ENCODE measurements at places on chromosomes 6 and 20.

DNA sequence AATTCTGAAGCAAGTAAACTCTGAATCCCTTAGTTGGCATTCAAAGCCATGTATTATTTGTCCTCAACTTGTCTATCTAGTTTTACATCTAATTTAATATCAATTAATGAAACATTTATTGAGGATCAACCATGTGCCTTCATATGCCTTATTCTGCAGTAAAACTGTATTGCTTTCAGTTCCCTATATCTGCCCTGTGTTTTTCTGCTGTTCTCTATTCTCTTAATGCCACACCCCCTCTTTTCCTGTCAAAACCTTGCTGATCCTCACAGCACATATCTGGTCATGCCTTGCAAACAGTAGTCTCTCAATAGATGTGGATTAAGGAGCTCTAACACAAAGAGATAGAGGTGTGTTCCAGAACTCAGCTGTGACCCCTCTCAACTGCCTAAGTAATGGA, 2.0 kb downstream of the FIG4 start:
- DNase-seq = no peak

GRCh38 chr6:125170376-125170775, 16.8 kb downstream of the TPD52L1 start:
- no peak for DNase-seq

- DNase-seq = no peak
Measured at GRCh38 chr6:147834084-147834776, 325.7 kb downstream of the SAMD5 start.

- no peak for DNase-seq
Measured at GRCh38 chr20:61448386-61448785, 196.3 kb downstream of the CDH4 start.

DNA sequence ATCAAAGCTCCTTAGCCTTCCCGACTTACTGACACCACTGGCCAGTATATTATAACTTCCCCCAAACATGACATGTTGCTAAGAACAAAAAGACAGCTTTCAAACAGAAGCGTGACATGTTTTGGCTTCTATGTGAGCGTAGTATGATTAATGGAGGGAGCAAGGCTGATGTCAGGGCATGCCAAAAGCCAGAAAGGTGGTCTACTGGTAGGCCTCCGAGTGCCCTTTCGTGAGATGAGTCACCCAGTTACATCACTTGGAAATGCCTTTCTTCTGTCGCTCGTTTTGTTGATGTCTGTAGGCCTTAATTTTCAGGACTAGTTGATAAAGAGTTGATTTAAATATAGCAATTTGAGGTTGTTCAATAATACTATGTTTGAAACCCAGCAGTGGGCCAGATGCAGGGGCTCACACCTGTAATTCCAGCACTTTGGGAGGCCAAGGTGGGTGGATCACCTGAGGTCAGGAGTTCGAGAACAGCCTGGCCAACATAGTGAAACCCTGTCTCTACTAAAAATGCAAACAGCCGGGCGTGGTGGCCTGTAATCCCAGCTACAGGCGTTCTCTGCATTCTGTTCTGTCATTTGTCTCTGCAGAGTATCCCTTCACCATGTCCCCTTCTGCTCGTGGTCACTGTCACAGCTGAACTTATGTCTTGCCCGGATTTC, 53.3 kb downstream of the CNKSR3 start:
- no peak for DNase-seq

- DNase-seq = no peak
Measured at GRCh38 chr6:89458704-89459103, 25.8 kb downstream of the ANKRD6 start.

DNA sequence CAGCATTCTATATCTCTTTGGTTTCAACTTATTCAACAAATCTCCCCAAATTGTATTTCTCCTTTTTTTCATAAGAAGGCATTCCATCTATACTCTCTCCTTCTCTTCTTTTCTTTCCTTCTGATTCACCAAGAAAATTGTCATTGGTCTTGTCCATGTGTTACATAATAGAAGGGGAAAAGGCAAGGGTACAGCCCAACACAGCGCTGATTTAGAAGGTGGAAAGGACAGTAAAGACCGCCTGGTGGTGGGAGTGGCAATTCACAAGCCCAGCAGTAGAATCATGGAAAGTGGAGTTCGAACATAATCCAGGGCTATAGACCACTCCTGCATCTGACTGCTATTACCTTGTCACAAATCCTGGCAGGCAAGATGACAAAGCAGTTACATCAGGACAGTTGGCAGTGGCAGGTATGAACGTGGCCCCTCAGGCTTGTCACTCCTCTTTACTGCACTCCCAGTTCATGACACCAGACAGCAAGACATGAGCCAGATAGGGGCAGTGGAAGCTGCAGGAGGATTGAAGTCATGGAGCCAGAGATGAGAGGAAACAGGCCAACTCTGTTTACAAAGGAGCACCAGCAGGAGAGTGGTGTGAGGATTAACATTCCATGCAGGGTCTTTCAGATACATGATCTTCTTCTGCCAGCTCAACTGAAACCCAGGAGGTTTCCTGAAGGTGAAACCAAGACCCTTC, 2.1 kb upstream of the TNFAIP3 start:
- no peak for DNase-seq

DNA sequence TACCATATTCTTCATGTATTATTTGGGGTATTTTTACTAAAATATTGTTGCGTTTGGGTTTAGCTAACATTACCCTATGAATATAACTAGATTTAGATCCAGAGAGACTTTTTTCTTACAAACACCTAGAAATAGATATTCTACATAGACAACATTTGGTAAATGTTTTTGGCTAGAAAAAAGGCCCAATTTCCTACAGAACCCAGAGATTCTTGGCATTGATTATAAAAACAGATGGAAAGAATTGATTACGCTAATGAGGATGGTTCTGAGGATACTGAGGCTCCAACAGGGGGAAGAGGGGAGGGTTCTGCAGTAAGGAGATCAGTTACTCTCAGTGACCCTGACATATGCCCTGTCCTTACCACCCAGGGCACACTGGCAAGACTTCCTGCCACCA, 123.2 kb downstream of the IPCEF1 start:
- DNase-seq = no peak

DNA sequence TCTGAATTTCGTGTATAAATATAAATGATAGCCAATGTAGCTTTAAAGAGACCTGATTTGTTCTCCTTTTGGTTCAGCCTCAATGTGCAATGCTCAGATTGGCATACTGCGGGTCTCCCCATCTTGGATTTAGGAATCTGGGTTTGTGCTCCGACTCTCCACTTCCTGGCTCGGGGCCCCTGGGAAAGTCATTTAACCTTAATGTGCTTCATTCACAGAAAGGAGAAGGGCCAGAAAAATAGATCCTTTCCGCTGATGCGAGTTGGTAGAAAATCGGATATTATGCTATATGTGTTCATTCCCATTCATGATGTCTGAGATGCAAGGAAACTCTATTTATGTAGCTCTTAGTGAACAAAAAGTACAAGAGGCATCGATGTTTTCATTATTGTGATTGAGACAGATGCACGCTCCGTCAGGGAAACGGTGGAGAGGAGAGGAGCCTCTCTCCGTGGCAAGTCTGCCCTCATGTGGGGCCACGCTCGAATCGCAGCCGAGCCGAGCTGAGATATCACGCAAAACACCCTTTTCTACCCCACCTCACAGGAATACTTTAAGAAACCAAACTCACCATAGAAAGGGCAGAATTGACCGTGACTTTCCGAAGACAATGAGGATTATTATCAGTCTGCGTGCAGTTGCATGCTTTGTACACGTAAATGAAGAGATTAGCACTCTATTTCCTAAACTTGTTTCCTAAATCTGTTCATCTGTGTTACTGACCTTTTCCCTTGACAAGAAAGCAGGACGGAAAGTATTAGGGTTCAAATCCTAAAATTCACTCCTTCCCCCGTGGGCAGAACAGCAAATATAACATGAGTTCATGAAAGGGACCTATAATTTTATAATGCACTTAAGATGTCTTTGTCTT, 136.6 kb downstream of the COL9A1 start:
- no peak for DNase-seq

DNA sequence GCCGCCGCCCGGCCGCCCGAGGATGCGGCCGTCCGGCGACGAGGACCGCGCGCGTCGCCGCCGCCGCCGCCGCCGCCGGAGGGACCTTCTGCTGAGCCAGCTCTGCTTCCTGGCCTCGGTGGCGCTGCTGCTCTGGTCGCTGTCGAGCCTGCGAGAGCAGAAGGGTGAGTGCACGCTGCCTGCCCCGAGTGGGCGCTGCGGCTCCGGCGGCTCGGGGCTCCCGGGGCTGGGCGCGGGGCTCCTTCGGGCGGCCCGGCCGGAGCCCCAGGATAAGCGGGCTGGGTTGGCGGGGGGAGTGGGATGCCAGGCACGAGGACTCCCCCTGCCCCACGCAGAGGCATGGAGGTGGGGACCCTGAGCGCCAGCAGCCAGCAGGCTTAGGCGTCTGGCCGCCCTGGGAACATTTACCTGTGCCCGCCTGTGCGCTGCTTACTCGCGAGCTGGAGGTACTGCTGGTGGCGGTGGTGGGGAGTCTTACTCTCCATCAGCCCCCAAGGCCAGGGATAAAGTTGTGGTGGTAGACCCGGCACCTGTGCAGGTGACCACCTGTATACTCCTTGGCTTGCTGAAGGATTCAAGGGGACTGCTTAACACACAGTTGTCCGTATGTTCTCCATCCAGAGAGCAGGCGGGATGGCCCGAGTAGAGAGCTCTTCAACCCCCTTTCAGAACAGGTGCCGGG, 520 bp downstream of the SLC24A3 start:
- DNase-seq = no peak

GRCh38 chr6:33768644-33769120, 20.2 kb downstream of the LEMD2 start:
- no peak for DNase-seq

- DNase-seq = no peak
Measured at GRCh38 chr6:46606338-46606737, 46.3 kb downstream of the CYP39A1 start.

GRCh38 chr6:112038268-112038667, 15.6 kb upstream of the CCN6 start:
- DNase-seq = no peak

DNA sequence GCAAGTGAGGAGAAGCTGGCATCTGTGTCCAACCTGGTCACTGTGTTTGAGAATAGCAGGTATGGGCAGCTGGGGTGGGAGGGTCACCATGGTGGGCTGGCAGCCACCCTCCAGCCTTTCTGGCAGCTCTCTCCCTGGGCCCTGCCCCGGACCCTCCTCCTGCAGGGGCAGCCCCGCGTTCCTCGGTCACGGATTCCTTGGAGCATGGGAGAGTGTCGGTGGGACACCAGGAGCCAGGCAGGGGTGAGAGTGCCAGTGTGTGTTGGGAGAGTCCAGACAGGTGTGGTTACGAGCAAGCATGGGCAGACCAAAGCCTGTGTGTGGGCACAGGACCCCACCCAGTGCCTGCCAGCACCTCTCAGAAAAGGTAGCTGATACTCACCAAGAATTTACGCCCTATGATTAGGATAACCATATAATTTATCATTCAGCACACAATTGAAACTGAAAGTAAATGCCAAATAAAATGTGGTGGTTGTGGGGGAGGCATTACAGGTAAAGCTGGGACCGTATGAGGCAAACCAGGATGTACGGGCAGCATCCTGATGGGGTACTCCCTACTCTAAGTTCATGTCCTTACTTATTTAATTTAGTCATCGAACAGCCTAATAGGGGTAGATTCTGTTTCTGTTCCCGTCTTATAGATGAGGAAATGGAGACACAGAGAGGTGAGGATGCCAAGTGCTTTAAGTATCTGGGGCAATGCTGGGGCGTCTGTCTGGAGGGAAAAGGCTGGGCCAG, 542 bp downstream of the FGD2 start:
- no peak for DNase-seq

DNA sequence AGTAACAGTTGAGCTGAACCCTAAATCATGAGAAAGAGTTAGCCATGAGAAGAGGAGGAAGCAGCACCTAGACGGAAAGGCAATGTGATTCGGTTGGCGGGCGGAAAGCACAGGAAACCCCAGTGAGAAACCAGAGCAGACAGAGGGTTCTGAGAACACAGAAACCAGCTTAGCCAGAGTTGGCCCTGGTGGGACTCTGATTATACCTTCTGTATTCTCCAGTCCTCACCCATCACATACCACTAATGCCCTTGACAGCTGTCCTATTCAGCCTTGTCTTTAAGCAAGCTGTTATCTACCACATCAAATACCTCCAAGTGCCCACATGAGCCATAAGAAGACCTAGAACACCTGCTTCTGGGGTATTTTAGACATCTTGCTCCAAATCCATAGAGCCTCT, 58.9 kb upstream of the LRRC1 start:
- no peak for DNase-seq

GRCh38 chr6:81720427-81720826, 32.1 kb downstream of the TENT5A start:
- DNase-seq = no peak

- DNase-seq = no peak
Measured at GRCh38 chr6:42819803-42820511, 38.1 kb downstream of the BICRAL start.

DNA sequence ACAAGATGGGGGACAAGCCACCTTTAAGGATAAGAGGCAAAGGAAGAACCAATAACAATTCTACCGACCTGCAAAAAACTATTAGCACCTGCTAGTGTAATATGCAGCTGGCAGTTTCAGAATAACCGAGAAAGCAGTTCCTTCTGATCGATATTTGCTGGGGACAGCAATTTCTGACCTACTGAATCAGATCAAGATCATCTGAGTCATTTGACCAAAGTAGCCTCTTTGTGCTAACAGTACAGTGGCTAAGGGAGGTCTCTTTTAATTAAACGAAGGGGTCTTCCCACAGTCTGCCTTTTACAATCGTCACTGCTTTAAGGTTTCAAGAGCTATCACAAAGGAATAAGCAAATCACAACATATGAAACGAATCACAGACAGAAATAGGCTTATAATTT, 318.9 kb downstream of the BTBD9 start:
- DNase-seq = no peak

DNA sequence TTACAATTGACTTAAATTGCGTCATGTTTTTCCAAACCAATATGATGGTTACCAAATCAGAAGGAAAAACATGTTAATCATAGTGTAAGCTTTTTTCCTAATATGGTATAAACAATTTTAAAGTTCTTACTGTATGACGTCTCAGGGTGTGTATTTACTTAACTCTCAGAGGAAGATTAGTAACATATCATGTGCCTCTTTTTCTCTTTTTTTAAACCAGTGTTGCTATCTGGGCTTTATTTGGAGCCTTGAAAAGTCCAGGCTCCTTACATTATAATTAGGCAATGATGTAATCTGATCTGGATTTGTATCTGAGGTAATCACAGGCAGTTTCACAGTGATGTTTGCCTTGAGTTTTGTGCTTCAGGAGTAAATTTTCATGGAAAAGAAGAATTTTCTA, 20.4 kb upstream of the RAB23 start:
- no peak for DNase-seq

Data from cortex of kidney (tissue), 1 donor.